Kidney (tissue), 22 donors: ENCODE measurements at places on chromosomes 3 and 15. TPM values are rescaled to one million over a fixed set of nuclear protein-coding genes. Genes with fewer than 3 reads are reported as not detected.

DNA sequence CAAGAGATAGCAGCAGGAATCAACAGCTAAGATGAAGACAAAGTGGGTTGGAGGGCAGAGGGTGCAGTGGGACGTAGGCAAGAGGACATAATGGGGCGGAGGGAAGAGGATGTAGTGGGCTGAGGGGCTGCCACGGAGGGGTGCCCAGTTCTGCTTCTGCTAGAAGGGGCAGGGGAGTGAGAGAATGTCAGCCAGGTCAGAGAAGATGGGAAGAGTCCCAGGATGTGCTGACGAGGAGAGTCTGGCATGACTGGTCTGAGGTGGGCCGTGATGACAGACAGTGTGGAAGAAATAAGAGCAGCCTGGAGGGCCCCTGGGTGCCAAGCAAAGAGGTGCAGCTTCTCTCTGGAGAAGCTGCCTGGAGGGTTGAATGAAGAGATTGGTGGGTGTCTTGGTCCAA is 4.0 kb downstream of the SPSB4 start:
- H3K4me1 ChIP-seq, result no peaks in the 10 kb centered on the region
- no peaks in the 10 kb centered on the region for H3K36me3 ChIP-seq
- H3K27ac ChIP-seq, result no peak overlapping the region
- DNase-seq, result no peak

Gene CP
- 72.1 TPM for total RNA-seq

GRCh38 chr3:5709714-5710113 is 522.2 kb downstream of the EDEM1 start:
- H3K27me3 ChIP-seq, result no peaks in the 10 kb centered on the region
- no peaks in the 10 kb centered on the region for H3K36me3 ChIP-seq
- H3K4me3 ChIP-seq, result no peak overlapping the region
- no peak overlapping the region for H3K27ac ChIP-seq
- no peak for DNase-seq

Gene DUOXA1
- total RNA-seq, result 1.4 TPM

DNA sequence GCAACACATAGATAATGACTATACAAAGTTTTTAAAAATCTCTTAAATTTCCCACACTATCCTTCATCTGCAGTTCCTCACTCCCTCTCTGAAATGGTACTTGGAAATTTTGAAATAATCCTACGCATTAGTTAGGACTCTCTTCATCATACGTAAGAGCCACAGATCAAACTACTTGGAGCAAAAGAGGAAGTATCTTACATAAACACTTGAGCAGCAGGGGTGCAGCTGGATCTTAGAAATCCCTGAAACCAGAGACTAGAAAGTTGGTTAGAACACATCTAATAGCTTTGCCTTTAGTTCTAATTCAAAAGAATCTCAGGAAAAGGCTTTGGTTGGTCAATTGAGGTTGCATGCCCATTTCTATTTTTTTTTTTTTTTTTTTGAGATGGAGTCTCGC is 38.8 kb upstream of the ZNF445 start:
- no peak overlapping the region for H3K27ac ChIP-seq
- no peaks in the 10 kb centered on the region for H3K4me1 ChIP-seq
- H3K4me3 ChIP-seq, result no peak overlapping the region
- H3K36me3 ChIP-seq, result no peaks in the 10 kb centered on the region

- H3K27me3 ChIP-seq, result no peaks in the 10 kb centered on the region
- no peak overlapping the region for H3K4me3 ChIP-seq
- no peak for DNase-seq
Observed at GRCh38 chr15:82828075-82828474, 18.6 kb downstream of the WHAMM start.

DNA sequence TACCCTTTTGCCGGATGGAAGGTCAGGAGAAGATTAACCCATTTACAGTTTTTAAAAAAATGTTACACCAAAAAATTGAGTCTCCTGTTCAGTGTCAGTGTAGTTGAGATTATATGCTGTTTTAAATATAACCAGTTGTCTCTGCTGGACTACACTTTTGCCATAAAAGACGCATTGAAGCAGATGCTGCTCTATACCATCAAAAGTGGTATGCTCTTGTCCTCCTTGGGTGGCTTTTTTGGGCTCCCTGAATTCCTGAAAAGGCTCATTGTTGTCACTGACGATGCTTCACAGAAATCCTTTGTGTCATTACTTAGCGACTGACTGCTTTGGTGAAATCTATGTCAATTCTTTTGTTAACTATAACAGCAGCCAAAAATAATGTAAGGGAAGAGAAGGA is 133.9 kb upstream of the SKOR1 start:
- no peaks in the 10 kb centered on the region for H3K36me3 ChIP-seq
- no peak overlapping the region for H3K27ac ChIP-seq
- H3K27me3 ChIP-seq, result no peaks in the 10 kb centered on the region
- DNase-seq, result no peak

DNA sequence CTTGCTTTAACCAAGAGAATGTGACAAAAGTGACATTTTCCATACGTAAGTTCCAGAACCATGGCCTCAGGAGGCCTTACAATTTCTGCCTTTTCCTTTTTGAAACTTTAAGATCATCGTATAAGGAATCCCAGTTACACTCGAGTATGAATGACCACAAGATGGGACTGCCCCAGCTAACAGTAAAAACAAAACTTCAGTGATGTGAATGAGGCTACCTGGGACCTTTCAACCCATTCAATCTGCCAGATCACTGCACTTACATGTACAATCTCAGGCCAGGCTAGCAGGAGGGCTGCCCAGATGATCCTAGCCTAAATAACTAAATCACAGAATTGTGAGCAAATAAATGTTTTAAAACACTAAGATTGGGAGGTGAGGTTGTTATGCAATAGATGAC is 328.8 kb downstream of the CNTN6 start:
- H3K4me1 ChIP-seq, result no peaks in the 10 kb centered on the region
- no peaks in the 10 kb centered on the region for H3K27me3 ChIP-seq
- DNase-seq, result no peak

- no peaks in the 10 kb centered on the region for H3K4me1 ChIP-seq
- no peaks in the 10 kb centered on the region for H3K27me3 ChIP-seq
- H3K36me3 ChIP-seq, result no peaks in the 10 kb centered on the region
- no peak overlapping the region for H3K4me3 ChIP-seq
Observed at GRCh38 chr15:80549654-80550053, 145.5 kb upstream of the ABHD17C start.

DNA sequence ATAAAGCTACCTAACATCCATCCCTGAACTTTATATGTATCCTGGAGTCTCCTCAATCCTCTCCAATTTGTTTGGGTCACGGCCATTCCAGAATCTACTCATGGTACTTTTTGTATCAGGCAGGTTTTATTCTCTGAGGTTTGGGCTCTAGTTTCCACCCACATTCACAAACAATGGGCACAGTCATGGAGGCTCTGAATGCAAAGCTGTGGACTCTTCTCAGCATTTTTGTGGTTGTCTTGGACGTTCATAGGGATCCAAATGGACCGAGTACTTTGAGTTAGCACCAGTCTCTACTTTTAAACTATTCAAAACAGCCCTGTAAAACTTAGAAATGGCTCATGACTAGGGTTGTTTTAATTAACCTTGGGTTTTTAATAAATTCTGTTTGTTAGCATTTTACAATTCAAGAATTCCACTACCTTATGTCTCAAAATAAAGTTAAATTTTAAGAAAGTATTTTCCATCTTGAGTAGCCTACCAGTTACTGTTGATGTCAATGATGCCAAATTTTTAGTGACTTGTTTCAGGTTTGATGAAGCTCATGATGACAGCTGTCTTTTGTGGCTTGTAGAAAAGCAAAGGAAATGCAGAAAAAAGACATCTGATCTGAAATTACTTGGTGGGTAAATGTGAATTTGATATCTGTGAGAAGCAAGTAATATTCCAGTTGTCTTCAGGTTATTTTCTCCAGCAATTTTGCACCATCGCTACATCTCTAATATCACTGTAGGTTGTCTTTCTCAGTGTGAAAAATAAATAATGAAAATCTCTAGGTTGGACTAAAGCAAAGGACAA is 275.7 kb upstream of the THBS1 start:
- no peaks in the 10 kb centered on the region for H3K36me3 ChIP-seq
- H3K4me3 ChIP-seq, result no peak overlapping the region
- no peak for DNase-seq

Gene FSTL1
- total RNA-seq, result 193 TPM

Gene NEIL1
- total RNA-seq, result 42.9 TPM

Gene ZBTB38
- total RNA-seq, result 113 TPM

- peaks cover 8% of the 10 kb centered on the region for H3K36me3 ChIP-seq
- no peak overlapping the region for H3K27ac ChIP-seq
- H3K4me1 ChIP-seq, result no peaks in the 10 kb centered on the region
- no peak overlapping the region for H3K4me3 ChIP-seq
- no peak for DNase-seq
Observed at GRCh38 chr15:90481023-90481422, 48.7 kb upstream of the CRTC3 start.

Gene GOLGA6L4
- 5.6 TPM for total RNA-seq

DNA sequence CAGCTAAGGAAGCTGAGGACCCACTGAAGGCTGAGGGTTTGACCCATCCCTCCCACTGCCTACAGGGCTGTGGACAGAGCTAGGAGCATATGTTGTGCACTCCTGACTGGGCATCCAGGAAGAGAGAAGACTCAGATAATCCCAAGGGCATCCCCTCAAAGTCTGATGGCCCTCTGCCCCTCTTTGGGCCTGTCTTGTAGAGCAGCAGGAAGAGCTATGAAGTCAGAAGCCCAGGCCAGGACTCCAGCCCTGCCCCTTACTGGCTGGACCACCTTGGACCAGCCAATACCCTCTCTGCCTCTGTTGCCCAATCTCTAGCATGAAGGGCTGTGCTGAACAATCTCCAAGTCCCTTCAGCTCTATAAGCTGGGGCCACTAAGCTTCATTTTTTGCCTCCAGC is 210.8 kb downstream of the RPLP1 start:
- H3K27ac ChIP-seq, result no peak overlapping the region
- H3K4me1 ChIP-seq, result peaks cover 3% of the 10 kb centered on the region
- H3K27me3 ChIP-seq, result peaks cover 2% of the 10 kb centered on the region
- no peak overlapping the region for H3K4me3 ChIP-seq
- no peak for DNase-seq
- H3K36me3 ChIP-seq, result no peaks in the 10 kb centered on the region

Gene ACKR4
- total RNA-seq, result 1.0 TPM

DNA sequence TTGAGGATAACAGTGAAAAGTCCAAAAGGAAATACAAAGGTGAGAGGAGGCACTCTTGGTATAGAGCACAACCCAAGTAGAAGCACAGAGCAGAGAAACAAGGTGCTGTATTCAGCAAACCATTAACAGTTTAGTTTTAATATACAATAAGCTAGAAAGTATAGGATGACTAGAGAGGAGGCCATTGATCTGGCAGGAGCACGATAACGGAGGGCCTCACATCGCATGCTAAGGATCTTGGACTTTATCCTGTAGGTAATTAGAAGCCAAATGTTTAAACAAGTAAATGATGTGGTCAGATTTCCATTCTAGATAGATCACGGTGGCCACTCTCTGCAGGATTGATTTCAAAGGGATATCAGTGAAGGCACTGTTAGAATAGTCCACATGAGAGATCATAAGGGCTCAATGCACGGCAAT is 935.0 kb downstream of the ROBO1 start:
- no peak overlapping the region for H3K27ac ChIP-seq
- no peaks in the 10 kb centered on the region for H3K36me3 ChIP-seq
- DNase-seq, result no peak
- H3K4me3 ChIP-seq, result no peak overlapping the region

Gene HIGD2B
- not detected for total RNA-seq
